ENCODE measurements at places on chromosomes 13 and 19.
A peak's percentile ranks its signal among the peaks of the same experiment; 100 is the strongest.

GRCh38 chr13:107296804-107297203 is 728.9 kb upstream of the ARGLU1 start:
- no peak for DNase-seq

- peak; percentile 76 for DNase-seq
These were observed 78.0 kb downstream of the STARD13 start for GRCh38 chr13:33207615-33207961.

DNA sequence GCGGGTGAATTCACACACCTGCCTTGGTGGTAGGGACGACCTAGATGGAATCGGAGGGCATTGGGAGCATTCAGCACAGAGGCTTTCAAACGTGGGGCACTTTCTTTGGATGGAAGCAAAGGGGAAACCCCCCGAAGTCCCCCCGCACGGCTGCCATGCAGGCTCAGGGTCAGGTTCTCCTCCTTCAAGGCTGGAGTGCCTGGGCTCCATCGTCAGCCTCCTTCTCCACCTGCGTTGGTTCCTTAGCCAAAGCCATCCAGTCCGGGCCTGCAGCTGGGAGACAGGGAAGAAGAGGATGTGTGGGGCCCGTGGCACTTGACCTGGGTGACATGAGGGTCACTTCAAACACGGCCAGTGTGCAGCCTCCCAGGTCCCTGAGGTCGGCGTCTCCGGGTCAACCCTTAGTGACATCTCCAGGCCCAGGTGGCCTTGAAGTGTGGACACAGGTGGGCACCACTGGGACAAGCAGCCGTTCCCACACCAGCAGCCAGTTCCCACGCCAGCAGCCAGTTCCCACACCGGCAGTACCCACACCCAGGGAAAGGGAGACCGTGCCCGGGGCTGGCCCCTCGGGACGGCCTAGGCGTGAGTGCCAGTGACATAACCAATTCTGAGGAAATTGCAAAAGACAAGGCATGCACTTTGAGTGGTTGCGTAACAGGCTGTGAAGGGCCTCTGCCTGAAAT is 116.0 kb downstream of the SOX1 start:
- DNase-seq, result peak; percentile 48

DNA sequence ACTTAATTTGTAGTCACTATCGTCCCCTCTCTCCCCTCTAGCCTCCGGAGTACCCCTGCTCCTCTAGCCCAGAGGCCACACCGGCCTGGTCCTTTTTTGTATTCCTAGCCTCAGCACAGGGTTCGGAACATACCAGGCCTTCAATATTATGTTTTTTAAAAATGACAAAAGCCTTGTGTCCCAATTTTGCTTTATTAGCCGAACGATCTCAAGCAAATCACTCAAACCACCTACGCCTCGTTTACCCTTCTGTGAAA is 463 bp upstream of the POMP start:
- DNase-seq, result no peak

DNA sequence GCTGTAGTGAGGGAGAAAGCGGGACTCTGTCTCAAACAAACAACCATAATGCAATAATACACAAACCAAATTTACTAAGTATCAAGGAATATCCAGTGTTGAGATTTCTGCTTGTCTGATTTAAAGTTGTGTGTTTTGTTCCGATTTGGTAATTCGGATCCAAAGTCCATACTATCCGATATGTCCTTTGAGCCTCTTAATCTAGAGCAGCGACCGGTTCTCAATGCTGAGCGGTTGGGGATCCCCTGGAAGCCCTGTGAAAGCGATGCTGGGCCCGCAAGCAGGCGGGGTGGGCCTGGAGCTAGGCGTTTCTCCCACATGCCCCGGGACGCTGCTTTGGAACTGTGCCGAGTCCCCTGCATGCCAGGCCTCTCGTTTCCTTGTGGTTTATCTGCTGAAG is 20.2 kb downstream of the C19orf44 start:
- DNase-seq, result no peak

DNA sequence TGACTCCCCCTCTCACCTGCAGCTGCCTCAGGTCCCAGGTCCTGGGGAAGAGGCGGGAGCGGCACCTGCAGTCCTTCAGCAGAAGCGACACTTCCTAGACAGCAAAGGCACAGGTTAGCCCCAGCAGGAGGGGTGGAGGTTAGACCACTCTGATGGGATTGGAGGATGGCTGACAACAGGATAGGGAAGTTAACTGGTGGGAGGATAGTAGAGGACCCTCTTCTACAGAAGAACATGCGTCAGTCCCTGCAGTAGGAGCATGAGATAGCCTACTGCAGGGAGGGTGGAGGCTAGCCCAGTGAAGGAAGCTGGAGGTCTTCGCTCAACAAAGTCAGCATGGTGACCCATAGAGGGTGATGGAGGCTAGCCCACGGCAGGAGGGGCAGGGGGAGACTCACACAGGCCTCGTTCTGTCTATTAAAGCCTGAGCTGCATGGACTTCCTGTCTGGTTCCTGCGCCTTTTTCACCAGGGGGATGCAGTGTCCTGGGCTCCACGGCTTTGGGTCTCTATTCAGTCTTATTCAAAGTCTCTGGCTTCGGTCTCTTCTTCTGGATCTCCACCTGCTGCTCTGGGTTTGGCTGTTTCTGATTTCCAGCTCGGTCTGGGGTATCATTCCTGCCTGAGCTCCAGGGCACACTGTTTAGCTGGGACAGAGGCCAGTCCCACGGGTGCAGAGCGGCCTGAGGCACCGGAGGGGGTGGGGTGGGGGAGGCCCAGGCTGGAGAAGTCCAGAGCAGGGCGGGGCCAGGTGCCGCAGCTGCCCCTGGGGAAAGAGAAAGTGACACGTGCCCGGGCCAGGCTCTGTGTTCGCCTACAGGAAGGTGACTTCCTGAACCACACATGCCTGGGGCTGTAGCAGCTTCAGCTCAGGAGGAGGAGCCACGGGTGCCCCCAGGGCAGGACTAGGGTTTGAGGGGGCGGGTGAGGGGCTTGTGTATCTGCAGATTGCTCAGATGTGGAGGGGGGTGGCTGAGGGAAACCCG is 7.3 kb downstream of the IFNL3 start:
- DNase-seq, result peak; percentile 3

DNA sequence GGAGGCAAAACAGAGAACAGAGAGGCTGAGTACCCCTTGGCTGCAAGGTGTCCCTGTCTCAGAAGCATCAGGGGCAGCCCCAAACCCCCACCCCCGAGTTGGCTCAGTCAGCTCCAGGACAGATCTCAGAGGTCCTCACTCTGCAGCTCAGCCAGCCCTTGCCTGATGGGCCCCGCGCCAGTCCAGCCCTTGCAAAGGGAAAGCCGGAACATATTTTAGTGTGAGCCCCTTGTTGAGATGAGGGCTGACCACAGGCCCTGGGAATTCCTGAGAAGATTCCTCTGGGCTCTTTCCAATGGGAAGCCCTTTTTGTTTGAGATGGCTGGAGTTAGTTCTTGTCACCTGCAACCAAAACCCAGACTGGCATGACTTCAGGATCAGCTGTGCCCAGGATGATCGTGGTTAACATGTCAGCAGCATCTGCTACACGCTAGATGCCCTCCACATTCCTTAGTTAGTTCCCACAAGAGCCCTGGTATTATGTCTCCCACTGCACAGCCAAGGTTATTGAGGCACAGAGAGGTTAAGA is 33.9 kb upstream of the CCNE1 start:
- no peak for DNase-seq

GRCh38 chr19:7729831-7730285 is 2.1 kb downstream of the CLEC4G start:
- no peak for DNase-seq

GRCh38 chr13:24854311-24854710 is 90.3 kb downstream of the RNF17 start:
- DNase-seq, result no peak

DNA sequence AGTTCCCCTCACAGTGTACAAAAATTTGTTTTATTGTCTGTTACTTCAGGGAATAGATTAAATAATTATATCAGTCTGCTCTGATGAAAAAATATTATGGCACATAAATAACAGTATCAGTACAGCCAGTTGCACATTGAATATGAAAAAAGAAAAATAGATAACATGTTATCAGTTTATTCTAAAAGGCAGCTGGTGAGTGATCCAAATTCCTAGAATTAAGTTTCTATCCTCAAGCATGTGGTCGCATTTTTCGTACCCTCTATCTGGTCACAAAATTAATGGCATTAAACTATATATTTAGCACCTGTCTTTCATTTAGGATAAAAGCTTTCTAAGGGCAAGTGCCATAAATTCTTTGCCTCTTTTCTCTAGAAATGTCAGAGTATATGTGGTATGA is 944.8 kb upstream of the PCDH9 start:
- no peak for DNase-seq

DNA sequence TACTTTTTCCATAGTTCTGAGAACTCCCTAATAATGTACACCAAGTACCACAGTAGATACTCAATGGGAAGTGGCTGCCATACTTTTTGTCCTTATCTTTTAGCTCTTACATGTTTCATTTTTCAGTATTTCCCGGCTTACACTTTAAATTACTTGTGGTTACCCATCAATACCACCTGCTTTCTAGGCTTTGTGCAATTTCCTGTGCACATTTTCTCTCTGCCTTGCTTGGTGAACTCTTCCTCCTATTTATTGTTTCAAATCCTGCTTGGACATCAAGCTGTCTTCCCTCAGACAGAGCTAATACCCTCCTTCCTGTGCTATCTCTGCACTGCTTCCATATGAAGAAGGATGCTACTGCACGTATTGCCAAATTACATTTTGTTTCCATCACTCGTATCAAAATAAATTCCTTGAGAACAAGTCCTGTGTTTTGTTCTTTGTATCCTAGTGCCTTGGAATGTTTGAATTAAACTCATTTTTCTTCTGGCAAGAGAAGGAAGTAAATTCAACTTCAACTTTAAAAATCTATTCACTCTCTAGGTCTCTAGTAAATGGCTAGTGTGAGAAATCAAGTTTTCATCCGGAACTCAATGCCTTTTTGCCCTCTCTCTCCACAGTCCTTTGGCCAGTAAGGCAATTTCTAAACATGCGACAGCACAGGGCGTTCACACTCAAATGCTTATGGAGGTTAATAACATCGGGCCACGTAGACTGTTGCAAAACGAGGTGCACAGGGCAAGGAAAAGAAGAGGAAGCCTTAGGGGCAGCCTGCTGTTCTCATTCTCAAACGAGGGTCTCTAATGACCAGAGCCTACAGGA is 5.6 kb downstream of the ZAR1L start:
- peak; percentile 35 for DNase-seq

DNA sequence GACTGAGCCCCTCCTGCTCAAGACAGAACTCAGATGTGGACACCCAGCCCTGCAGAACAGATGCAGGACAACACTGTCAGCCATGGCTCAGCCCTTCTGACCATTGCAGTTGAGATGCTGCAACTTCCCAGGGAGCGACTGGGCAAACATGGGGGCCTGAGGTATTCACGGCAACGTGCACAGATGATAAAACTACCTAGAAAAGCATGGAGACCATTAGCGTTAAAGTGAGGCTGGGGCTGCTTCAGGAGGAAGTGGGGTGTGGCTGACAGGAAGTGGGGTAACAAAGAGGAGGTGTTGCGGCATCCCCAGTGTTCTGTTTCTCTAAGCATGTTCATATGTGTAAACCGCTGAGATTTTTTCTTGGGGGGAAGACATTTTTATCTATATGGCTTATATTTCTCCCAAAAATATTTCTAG is 1.3 kb upstream of the SIGLEC9 start:
- peak; percentile 87 for DNase-seq

DNA sequence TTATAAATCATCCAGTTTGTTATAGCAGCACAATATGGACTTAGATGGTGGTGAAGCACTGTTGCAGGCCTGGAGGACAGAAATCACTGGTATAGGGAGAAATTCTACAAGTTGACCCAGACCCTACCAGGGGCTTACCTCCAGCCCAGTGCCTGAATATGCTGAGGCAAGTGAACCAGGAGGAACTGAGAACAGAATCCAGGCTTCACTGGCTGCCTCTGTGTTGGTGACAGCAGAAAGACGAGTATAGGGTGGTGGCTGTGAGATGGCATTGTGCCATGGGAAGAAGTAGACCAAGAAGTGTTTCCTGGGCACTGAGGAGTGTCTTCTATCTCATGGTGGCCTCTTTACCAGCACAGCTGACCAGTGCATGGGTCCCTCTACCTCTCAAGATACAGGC is 15.9 kb upstream of the EID2 start:
- DNase-seq, result no peak

DNA sequence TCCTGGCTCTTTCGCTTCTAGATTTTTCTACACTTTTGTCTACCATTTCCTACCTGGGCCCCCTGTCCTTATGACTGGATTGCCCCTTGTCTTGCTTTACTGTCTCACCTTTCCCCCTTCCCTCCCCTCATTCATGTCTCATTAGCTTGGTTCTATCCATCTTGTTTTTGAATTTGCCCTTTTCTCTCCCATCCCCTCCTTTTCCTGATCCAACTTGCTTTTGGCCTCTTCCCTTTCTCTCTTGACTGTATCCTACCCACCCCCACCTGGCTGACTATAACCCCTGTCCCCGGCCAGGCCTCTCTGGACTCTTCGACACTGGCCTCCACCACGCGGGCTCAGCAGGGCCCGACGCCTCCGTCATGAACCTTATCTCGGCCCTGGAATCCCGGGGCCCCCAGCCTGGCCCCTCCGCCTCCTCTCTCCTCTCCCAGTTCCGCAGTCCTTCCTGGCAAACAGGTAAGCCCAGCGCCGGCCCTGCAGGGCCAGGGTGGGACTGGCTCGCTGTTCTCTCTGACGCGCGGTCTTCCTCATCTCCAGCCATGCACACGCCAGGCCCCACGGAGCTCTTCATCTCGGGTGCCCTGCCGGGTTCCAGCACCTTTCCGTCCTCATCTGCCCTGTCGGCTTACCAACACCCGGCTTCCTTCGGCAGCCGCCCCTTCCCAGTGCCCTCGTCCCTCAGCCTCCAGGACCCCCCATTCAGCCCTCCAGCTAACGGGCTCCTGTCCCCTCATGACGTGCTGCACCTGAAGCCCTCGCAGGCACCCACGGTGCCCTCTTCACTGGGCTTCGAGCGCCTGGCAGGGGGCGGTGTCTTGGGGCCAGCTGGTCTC is 3.4 kb downstream of the PRR12 start:
- DNase-seq, result no peak

- peak; percentile 57 for DNase-seq
These were observed 33.8 kb downstream of the TSC22D1 start for GRCh38 chr13:44542361-44542760.

DNA sequence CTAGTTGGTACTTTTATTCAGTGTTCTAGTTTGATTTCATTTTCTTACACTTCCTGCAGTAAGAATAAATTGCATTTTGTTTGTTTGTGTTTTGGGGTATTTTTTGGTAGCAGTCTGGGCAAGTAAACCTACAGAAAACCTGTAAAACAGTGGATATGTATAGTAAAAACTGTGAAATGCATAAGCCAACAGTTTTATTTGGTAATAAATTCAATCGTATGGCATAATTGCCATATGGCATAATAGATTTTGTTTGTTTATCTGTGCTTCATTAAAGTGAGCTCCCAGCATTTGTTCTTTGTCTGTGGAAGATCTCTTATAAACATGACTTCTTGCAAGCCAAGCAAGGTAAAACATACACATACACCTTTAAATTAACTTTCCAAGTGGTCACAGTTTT is 111.9 kb downstream of the PCDH9 start:
- DNase-seq, result no peak

Data from inflammatory macrophage treated with lipopolysaccharide for 4 hours (primary cell).